GM23338 (cell line): ENCODE measurements at places on chromosomes 3 and 15.

GRCh38 chr3:24551626-24552025, 57.0 kb upstream of the THRB start:
- DNase-seq: no peak

- DNase-seq: peak; percentile 19
Measured at GRCh38 chr3:81154611-81155143, 606.8 kb downstream of the GBE1 start.

DNA sequence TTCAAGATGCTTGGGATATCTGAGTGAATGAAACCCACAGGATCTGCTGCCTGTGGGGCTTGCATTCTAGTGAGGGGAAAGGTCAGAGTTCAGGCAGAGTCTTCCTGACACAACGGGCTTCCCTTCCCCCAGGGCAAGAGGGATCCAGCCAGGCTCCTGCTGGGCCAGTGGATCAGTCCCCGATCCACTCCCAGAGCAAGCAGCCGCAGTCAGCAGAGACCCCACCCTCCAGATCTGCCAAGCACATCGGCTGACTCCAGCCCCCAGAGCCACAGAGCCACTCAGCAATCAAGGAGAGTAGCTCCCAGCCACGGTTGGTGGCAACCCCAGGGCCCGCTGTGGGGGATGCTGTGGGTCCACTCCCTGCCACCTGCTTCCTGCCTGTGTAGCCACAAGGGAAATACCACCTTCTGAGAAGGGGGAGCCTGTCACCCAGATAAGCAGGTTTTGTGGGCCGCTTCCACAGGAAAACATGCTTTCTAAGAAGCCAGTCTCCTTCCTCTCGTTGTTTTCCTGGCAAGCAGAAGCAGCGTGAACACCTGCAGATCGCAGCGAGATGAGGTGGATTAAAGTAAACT, 44.9 kb downstream of the CPN2 start:
- no peak for DNase-seq

- DNase-seq: peak; percentile 86
Measured at GRCh38 chr3:65146179-65146578, 458.4 kb upstream of the ADAMTS9 start.

DNA sequence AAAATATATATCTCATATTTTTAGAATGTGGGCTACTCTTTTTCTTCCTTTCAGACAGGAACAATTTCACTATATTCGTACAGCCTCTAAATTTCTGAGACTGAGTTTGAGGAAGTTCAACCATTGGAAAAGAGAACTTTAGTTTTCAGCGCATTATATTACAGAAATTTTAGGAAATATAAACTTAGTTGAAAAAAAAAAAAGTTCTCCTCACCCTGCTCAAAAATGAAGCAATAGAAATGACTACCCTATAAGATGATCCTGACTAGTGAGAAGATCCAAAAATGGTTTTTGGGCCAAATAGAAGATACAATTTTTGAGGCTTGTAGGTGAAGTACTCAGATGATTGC, 139.6 kb downstream of the MCTP2 start:
- no peak for DNase-seq

DNA sequence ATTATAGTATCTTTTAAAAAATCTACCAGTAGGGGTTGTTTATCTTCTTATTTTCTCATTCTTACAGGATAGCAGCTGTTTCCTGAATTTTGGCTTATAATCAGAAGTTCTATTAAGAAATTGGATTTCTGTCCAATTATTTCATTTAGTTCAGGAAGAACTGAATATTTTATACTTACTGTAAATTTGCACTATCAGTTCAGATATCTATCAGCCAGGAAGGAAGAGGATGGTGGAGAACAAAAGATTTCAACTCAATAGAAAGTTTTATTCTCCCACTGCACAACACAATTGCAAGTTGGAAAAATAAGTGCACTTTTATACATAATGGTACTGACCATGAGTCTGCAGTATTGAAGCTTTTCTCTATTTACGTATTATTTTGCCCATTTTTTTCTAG, 400.9 kb downstream of the PLOD2 start:
- no peak for DNase-seq

DNA sequence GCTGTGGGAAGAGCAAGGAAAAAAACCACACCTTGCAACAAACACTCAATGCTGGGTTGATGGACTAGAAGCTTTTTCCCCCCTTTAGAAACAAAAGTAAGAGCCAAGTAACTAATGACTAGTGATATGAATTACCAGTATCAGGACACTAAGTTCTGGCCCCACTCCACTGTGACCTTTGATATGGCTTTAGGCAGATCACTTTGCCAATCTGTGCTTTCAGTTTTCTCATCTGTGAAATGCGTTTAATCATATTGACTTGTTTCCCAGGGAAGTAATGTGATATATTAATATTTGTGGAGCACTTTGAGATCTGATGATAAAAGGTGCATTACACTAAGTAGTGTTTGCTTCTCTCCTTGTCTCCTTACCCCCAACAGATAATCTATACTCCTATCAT, 319.3 kb upstream of the SATB1 start:
- no peak for DNase-seq

DNA sequence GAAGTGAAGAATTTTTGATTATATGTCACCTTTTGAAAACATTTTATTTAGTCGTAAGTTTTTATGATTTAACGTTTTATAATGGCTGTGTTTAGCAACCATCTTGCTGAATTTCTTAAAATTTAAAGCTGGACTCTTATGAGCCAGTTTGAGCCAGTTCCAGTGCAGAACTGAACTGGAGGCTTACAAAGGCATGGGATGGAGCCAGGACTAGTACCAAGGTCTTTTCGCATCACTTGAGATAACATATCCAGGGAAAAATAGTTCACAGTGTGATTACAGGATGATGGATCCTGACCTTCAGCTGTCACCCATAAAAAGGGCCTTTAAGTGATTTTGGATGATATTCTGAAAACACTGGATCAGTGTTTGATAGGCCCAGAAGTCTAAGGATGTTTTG, 51.0 kb downstream of the USP13 start:
- no peak for DNase-seq

- peak; percentile 67 for DNase-seq
Measured at GRCh38 chr3:129482721-129483120, 42.7 kb downstream of the IFT122 start.

- no peak for DNase-seq
Measured at GRCh38 chr15:73139744-73140553, 87.7 kb downstream of the NEO1 start.

DNA sequence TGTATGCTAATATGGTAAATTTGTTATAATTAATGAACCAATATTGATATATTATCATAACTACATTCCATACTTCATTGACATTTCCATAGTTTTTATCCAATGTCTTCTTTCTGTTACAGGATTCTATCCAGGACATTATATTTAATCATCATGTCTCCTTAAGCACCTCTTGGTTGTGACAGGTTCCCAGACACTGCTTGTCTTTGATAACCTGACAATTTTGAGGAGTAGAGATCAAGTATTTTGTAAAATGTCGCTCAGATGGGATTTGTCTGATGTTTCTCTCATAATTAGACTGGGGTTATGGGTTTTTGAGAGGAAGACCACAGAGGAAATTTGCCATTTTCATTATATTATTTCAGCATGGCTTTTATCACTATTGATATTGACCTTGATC, 317.4 kb downstream of the PLOD2 start:
- DNase-seq: no peak

DNA sequence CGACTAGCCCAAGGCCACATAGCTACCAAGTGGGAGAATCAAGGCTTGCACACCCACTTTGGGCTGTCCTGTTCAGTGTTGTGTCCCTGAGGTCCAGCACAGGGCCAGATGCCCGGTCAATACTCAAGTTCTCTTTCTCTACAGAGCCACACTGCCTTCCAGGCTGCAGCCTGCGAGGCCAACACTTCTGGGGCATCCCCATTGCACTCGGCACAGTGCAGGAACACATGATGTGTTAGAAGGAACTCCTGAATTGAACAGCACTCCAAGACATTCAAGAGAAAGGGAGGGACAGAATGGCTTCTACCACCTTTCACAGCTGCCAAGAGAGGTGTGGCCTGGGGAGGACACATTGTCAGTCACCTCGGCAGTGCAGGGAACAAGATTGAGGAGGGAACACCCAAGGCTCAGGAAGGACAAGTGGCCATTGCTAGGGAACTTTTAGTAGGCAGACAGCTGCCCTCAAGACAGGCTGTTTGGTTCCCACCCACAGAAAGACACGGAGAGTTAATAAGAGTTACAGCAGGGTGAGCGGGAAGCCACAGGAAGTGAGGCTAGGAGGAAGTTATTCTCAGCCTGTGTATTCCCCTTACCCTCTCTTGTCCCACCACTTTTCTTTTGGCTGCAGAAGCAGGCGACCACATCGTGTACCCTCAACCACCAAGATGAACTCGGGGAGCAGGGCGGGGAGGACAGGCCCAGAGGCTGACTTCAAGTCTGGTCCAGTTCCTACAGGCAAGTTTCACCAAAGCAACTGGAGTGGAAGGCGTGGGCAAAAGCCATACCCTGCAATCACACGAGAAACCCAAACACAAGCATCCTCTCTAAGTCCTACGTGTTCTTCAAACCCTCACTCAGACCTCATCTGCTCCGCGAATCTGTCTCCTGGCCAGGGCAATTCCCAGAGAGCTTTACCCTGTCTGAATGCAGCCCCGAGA, 69.4 kb downstream of the SRGAP3 start:
- DNase-seq: no peak

DNA sequence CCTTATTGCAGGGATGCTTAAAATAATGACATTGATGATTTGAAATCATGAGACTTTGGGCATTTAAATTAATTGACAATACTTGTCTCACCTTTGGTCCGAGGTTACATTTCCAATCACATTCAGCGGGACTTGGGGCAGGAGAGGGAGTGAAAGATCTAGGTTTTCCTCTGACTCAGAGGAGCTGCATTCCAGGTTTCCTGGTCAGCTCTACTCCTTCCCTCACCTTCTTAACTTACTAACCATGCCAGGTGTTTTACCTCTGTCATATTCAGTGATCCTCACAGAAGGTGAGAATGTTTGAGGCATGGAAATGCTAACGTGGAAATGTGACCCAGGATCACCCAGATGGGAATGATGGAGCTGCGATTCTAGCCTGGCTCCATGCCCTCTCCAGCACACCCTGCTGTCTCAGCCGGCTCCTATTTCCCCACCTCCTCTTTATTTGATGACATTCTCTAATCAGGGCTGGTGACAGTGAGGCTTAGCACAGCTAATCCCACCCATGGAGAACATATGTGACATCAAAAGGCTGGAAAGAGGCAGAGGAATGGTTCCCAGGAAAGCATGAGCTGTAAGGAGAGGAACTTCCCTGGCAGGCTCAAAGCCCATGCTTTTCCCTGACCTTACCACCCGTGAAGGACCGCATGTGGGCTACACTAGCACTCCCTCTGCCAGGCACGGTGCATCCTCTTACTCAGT, 38.7 kb downstream of the THSD4 start:
- no peak for DNase-seq

GRCh38 chr3:157471064-157471463, 32.2 kb downstream of the VEPH1 start:
- no peak for DNase-seq

GRCh38 chr3:112965656-112966055, 9.2 kb downstream of the CD200R1 start:
- no peak for DNase-seq

DNA sequence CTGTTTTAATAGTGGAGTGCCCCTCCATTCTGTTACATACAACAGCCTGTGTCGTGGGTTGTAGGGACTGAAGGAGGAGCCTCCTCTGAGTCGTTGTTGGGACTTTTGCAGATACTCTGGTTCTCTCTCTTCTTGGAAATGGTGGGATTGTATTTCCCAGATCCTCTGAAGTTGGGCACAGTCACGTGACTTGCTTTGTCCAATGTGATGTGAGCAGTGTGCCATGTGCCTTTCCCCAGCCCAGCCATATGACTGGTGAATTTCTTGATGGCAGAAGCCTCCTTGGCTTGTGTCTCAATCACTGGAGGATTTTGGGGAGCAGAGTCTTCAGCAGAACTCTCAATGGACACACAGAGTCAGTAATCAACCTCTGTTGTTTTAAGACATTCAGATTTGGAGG, 36.2 kb downstream of the RASGRF1 start:
- no peak for DNase-seq

DNA sequence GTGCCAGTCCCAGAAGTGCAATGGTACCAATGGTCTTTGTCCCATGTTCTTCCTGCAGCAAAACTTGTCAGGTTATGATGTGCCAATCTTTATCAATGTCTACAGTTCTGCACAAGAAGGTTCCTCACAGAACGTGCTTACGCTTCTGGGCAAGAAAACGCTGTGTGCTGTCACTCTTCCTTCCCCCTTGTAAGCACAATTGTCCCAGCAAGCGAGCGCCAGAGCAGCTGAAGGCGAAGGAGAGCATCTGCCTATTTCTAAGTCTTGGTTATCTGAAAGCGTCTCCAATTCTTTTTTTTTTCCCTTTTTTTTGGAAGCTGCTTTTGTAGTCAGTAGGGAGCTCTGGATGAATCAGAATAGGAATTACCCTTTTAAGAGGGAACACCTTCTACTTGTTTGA, 514.4 kb downstream of the FGF12 start:
- DNase-seq: no peak

DNA sequence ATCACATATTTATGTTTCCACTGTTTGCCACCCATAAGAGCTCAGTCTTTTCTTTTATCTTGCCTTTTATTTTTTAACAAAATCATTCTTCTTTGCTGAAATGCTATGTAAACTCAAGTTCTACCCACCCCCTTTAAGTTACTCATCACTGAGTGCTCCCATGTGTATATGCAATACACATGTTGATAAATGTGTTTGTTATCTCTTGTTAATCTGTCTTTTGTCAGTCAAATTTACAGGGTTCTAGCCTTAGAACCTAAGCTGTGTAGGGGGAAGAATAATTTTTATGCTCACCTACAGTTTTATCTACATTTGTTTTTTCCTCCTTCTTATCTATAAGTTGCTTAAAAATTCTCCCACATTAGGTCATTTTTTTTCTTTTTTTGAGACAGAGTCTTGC, 1195.9 kb downstream of the ROBO2 start:
- DNase-seq: no peak

DNA sequence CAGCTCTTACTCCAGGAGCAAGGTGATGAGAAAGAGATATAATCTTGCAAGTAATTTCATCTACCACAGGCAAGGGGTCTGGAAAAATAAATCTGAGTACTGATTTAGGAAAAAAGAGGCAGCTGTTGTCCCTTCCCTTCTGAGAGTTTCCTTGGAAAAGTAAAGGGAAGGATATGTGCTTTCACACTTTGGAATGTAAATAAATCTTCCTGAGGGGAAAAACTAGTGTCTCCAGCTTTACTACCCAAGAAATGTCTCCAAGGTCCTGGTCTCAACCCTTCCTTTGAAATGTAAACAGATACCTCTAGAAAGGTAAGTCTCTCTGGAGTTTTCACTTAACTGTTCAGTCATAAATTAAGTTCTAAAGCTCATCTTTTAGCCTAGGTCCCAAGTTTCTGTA, 102.6 kb downstream of the DPH6 start:
- DNase-seq: peak; percentile 2

- DNase-seq: no peak
Measured at GRCh38 chr3:156583469-156583868, 28.6 kb upstream of the SSR3 start.

DNA sequence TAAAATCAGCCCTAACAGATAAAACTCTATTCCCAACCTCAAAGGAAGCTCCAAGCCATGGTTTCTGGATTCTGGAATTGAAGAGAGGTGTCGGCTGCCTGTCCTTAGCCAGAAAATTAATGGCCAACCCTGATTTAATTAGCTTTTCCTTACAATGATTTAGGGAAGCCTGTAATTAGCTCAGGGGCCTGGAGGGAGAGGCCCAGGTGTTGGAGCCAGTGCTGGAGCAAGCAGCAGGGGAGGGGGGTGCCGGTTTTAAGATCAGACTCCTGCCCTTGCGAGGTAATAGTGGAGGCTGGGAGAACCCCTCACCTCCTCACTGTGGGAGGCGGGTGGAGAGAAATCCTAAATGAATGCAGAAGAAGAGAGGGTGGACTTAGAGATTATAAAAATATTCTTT, 14.7 kb upstream of the ATP2B2 start:
- DNase-seq: no peak

GRCh38 chr15:91515188-91515754, 338.2 kb upstream of the SLCO3A1 start:
- no peak for DNase-seq
